Naive B cell (primary cell): ENCODE measurements at places on chromosomes 7 and 10.

DNA sequence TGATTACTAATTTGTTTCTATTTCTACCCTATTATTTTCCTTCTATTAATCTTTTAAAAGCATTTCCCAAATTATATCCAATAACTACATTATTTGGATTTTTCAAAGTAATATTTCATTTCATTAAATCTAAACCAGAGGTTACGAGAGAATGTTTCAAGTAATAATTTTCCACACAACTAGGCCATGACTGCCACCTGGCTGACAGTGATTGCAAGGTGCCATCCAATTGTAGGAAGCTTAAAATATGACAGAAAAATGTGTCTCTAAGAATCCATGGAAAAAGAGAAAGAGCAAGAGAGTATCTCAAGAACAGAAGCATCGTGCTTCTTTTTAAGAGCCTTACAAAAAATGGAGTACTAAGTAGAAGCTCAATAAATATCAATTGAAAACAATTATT lies 48.7 kb downstream of the TPK1 start:
- DNase-seq, result no peak

- DNase-seq, result no peak
Observed at GRCh38 chr10:126795318-126795717, 109.9 kb upstream of the DOCK1 start.

- DNase-seq, result no peak
Observed at GRCh38 chr10:110365356-110366143, 60.8 kb upstream of the SMNDC1 start.

GRCh38 chr10:71512761-71513539 lies 116.2 kb downstream of the CDH23 start:
- no peak for DNase-seq

DNA sequence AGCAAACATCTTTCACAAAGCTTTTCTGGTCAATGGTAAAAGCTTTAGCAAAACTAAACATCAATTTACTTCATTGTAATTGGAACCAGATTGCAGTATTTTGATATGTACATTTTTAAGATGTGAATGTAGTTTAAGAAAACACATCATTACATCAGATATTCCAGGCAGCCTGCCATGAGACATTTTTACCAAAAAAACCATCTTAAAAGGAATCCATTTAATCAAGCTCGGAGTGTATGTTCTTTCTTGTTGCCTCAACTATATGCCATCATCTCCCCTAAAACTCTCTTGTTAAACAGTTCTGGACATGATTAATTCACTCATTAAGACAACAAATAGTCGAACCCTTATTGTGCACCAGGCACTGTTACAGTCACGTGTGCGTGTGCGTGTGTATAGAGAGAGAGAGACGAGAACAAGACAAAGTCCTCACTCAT lies 97.5 kb downstream of the UBE2H start:
- DNase-seq, result no peak

- DNase-seq, result no peak
Observed at GRCh38 chr10:71640607-71641006, 79.0 kb downstream of the C10orf105 start.

DNA sequence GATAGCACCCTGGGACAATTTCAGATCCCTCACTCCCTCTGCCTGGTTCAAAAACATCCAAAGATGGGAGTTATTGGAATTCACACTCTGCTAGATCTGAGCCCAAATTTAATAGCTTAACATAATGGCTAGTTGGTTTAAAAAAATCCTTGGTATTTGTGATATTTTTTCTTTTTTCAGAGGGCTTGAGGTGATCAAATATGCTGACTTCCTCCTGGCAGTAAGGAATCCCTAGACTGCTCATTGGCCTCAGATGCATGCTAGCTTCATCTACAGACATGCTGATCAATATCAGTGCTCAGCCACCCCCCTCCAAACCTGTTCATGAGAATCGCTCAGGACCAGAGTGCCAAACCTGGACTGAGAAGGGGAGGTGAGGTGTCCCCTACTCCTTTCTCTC lies 74.7 kb upstream of the PLPP4 start:
- no peak for DNase-seq

DNA sequence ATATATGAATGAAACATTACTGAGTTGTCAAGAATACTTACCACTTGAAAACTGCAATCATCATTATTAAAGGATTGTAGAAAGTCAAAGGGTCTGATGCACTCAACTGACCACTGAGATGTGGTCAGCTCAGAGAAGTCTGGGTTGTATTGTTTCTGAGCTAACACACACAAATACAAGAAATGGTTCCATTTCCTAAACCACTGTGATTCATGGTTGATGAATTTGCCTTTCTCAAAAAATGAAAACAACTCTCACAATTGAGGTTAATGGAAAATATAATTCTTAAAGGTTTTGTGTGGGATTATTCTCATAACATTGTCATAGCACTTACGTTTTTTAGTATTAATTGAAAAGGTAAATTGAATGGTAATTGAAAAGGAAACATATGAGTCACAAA lies 45.6 kb upstream of the TAS2R16 start:
- DNase-seq, result no peak

DNA sequence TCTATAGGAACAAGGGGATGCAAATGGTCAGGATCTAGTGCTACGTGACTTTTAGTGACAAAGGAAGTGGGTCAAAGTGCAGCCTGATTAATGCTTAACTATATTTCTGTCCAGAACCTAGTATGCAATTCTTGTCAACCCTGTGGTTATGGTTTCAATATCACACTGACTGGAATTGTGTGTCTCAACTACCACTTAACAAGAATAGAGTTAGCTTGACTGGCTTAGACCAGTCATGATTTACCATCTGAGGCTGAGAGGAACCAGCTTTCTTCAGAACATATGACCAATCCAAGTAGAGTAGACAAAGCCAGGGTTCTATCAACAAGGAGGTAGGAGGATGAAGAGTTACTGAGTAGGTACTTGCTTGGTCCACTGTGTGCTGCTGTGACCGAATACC lies 54.4 kb downstream of the MYPN start:
- no peak for DNase-seq

DNA sequence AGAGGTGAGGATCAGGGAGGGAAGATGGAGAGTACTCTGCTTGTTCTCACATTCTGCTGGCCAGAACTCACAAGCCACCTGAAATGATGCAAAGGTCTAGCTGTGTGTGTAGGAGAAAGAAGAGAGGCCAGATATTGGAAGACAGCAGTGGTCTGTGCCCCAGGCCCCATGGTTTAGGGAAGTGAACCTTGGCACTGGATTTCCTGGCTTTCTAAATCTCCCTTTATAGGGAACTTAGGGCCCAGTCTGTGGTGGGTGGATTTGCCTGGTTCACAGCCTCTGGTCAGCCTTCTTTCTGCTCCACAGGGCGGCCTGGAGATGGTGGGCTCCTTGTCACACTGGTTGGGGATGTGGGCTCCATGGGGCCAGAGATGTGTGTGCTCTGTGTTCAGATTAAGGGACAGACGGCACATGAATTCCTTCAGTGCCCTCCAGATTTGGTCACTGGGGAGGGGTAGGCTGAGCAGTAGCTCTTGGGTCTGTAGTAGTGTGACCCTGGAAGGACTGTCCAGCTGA lies 9.5 kb upstream of the SH2D4B start:
- DNase-seq, result no peak

DNA sequence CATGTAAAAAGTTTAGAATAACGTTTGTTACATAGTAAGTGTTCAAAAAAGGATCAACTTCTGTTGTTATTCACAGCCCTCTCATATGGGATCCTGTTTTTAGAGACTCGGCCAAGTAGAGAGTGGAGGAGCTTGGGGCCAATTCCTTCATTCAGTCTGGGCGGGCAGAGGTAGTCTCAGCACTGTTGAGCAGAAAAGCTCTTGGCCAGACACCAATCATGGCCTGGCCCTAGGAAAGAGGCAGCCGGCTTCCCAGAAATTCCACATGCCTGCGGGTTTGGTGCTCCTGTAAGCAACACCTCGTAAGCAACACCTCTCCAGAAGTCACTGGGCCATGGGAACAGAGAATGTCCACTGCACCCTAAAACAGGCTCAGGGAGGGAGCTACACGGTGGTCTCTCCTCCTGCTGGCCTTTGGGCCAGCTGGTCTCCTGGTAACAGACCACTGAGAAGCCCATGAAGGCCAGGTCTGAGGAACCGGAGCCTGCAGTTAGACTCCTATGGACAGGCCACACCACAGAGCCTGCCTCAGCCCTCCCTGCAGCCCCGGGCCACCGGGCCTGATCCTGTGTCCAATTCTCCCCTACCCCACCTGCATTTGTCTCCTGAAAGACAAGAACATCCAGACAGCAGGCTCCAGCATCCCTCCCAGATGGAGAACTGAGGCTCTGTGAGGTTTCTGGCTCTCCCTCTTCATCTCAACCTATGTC lies 149.1 kb downstream of the GRID1 start:
- no peak for DNase-seq

DNA sequence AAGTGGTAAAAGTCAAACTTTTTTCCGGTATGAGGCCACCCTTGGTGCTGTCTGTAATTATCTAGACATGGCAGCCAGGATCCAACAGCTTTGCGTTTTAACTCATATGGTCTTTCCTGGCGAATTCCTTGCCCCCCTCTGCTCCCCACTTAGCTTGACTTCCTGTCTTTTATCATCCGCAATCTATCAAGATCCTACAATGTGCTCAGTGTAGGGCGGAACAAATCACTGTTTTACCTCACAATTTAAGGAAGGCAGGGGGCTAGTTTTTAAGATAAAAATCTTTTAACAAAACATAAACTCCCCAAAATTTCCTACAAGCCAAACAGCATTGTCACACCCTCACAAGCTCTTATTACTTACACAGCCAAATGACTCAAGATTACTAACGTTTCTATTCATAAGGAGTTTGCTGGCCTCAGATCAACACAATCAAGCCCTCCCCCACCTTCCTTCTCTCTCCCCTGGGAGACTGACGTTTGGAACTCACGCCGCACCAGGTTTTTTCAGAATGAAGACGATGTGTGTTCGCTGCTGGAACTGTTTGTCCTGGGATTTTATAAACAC lies 1.3 kb upstream of the CDK14 start:
- peak; percentile 23 for DNase-seq

GRCh38 chr7:43199371-43200160 lies 87.1 kb downstream of the HECW1 start:
- no peak for DNase-seq

DNA sequence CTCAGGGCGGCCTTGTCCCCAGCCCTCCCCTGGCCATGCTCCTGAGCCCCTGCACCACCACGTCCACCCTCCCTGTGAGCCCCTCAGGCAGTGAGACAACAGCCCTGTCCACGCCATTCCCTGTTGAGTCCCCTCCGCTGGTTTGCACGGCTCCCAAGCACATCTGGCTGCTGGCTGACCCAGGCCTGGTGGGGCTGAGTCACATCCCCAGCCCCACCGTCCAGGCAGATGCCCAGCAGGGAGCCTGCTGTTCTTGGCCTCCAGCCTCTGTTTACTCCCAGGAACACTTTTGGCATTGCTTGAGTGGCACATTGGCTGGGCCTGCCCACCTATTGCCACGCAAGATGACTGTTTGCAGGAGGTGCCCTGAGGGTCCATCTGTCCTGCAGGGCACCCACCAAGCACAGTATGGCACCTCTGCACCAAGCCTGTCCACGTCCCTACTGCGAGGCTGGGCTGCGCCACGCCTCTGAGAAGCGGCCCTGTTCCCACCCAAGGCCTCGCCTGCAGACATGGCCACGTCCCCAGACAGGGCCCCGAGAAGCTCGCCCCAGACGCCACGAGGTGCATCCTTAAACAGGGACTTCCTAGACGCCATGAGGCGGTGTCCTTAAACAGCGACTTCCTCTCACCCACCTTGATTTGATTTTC lies 48.4 kb upstream of the INPP5A start:
- DNase-seq, result no peak
